Vein endothelial cell (primary cell): ENCODE measurements at places on chromosomes 2 and 18. TPM values are rescaled to one million over a fixed set of nuclear protein-coding genes. Genes with fewer than 3 reads are reported as not detected.

The PLGLB1 gene
- 0.57 and 1.3 TPM in 2 replicates for total RNA-seq

The NOSTRIN gene
- total RNA-seq = 0.65 and 9.6 TPM in 2 replicates

The SGO2 gene
- total RNA-seq = 6.2 and 10.7 TPM in 2 replicates

The HOXD9 gene
- total RNA-seq = 11.7 and 22.5 TPM in 2 replicates

The CCBE1 gene
- total RNA-seq = 1.3 and 3.3 TPM in 2 replicates

The ANO7 gene
- 1.6 and 1.9 TPM in 2 replicates for total RNA-seq

The SCN9A gene
- 0.33 and 0.96 TPM in 2 replicates for total RNA-seq

The LONRF2 gene
- total RNA-seq = not detected in 2 replicates

The DSG2 gene
- total RNA-seq = 0.19 TPM in 1 of 2 replicates, not detected in the other
